ENCODE measurements at places on chromosomes 2 and 18.

- DNase-seq, result no peak
Observed at GRCh38 chr2:181047829-181048228, 67.4 kb downstream of the UBE2E3 start.

DNA sequence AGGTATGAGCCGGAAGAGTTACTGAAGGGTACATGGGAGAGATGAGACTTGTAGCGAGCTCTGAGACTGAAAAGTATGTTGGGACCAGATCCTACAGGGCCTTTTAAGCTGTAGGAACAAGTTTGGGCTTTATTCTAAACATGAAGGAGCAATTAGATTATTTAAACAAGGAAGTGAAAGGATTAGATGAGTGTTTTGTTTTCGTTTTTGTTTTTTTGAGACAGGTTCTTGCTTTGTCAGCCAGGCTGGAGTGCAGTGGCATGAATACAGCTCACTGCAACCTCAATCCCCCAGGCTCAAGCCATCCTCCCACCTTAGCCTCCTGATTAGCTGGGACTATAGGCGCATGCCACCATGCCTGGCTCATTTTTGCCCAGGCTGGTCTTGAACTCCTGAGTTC is 110.7 kb downstream of the C1D start:
- no peak for DNase-seq

GRCh38 chr2:37324786-37325624 is at the start of gene PRKD3:
PRKD3 (minus strand) TSS chr2:37324833; CDS start chr2:37316524, 8,309 bp downstream.
- peak; percentile 59 for DNase-seq

- peak; percentile 55 for DNase-seq
Observed at GRCh38 chr2:26706616-26707473, 14.3 kb downstream of the KCNK3 start.

GRCh38 chr18:79988071-79988450 is 302 bp downstream of the TXNL4A start:
- DNase-seq, result peak; percentile 52

- DNase-seq, result no peak
Observed at GRCh38 chr2:204670756-204671155, 125.5 kb downstream of the PARD3B start.

GRCh38 chr2:8573942-8574195 is 108.0 kb upstream of the ID2 start:
- no peak for DNase-seq

DNA sequence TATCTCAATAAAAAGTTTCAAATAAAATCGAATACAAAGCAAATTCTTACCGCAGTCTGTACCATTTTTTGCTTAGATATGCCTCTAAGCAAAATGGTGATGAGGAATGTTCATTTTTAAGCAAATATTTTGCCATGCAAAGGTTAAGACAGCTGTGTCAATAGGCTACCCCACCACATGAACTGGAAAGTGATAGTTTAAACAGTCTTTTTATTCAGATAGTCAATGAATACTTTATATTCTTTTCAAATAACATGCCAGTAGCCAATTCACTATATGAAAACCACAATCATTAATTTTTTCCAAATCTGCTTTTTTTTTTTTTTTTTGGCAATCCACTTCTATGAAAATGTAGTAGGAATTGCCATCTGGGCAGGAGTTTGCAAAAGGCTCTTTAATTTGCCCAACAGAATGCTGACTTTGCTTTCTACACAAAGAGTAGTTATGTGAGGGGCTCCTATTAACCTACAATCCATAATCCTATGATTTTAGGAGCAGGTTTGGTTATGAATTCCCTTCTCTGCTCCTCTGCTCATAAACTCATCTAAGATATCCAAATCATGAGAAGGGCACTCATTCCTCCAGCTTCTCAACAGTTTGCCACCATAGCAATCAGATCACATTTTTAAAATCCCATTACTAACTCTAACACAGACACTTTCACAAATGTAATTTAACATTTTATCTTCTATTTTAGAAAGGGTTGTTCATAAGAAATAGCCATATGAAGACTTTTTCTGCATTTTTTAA is 69.2 kb downstream of the SLC40A1 start:
- DNase-seq, result no peak

DNA sequence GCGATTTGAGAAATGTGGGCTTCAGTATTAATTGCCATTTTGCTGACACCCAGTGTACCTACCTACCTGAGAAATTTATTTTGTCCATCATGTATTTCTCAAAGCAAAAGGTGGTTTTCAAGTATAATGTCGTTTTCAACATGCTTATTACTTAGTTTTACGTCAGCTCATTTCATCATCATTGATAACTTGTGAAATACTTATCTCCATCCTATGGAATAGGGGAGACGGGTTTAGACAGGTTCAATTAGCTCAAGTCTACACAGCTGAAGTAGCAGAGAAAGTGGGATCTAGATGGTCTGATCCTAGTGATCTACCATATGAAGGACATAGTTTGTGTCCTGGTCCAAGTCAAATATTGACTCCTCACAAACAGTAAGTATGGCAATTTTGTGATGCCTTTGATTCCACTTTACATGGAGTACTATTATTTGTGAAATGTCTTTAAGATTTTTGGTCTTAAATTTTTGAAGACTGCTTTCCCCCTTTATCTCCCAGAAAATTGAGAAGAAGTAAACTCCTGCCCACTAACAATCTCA is 45.1 kb downstream of the VAPA start:
- no peak for DNase-seq

DNA sequence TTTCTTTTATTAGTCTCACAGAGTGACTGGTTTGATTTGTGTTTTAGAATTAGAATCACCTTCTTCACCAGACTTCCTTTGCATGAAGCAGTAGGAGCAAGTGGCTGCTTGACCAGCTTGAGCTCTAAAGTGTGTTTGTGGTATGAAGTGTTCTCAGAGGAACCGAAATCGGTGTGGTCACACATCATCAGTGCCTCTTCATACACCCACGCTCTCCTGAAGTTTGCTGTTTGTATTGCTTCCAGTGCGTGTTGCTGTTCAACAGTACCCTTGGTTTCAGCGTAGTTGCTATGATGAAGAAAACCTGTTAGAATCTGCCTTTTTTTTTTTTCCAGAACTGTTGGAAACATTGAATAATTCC is 77.9 kb downstream of the LIMS1 start:
- DNase-seq, result peak; percentile 33

- DNase-seq, result no peak
Observed at GRCh38 chr18:45015788-45016128, 335.1 kb downstream of the SETBP1 start.

GRCh38 chr18:3706279-3707097 is 256.5 kb downstream of the TGIF1 start:
- no peak for DNase-seq

DNA sequence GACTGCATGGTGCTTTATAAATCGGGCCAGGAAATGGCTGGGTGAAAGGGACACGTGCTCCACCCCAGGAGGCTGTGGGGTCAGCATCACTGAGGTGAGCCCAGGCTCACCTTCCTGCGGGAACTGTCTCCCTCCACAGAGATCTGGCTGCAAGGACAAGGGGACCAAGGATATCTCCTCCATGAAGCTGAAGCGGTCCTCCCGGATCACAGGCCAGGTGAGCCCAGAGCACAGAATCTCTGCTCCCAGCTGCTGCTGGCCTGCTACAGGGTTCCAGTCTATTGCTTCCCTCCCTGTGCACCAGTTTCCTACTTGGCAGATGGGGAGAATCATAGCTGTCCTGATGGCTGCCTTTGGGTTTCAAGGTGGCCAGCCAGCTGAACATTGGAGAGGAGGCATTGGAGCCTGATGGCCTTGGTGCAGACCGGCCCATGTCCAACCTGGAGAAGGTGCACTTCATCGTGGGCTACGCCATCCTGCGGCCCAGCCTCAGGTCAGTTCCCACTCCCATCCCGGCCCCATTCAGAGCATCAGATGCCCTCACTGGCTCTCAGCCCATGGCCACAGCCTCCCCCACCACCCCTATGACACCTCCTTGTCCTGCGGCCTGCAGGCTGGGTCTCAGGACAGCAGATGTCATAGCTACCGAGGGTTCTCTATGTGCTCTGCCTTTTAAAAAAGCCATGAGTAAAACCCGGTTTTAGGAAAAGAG is 33.7 kb upstream of the GPR17 start:
- DNase-seq, result no peak

DNA sequence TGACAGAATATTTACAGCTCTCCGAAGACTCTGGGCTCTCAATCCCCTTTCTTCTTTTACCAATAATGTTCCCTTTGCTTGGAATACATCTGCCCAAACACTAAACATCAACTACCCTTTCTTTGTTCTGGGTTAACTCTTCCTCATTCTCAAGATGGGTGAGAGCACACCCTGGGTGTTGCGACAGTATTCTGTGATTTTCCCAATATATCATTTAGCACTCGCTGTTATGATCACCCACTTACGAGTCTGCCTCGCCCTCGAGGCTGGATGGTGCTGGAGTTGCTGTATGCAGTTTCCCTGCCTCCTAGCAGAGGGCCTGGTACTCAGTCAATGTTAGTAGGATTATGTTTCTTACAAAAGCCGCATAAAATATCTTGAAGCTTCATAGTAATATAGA is 93.2 kb downstream of the SOCS6 start:
- DNase-seq, result no peak

- no peak for DNase-seq
Observed at GRCh38 chr2:25230198-25230947, 62.0 kb upstream of the POMC start.

GRCh38 chr18:26448714-26449159 is 99.6 kb downstream of the KCTD1 start:
- peak; percentile 9 for DNase-seq

DNA sequence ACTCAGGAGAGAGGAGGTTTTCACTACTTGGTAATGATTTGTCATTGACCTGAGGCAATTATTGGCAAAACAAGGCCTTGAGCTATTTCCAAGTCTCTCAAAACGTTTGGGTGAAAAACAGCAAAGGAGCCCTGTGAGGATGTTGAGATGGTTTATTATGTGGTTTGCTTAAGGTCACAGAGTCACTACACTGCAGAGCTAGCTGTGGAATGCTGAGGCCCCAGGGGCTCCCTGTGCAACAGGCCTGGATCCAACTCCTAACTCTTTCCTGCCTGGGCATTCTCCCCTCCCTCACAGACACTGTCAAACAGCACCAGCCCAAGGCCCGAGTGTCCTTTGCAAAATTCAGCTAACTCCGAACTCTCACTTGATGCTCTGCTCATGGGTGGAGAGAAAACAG is 754.6 kb upstream of the SOX11 start:
- no peak for DNase-seq

GRCh38 chr2:171524018-171524401 is 1.7 kb downstream of the CYBRD1 start:
- no peak for DNase-seq

DNA sequence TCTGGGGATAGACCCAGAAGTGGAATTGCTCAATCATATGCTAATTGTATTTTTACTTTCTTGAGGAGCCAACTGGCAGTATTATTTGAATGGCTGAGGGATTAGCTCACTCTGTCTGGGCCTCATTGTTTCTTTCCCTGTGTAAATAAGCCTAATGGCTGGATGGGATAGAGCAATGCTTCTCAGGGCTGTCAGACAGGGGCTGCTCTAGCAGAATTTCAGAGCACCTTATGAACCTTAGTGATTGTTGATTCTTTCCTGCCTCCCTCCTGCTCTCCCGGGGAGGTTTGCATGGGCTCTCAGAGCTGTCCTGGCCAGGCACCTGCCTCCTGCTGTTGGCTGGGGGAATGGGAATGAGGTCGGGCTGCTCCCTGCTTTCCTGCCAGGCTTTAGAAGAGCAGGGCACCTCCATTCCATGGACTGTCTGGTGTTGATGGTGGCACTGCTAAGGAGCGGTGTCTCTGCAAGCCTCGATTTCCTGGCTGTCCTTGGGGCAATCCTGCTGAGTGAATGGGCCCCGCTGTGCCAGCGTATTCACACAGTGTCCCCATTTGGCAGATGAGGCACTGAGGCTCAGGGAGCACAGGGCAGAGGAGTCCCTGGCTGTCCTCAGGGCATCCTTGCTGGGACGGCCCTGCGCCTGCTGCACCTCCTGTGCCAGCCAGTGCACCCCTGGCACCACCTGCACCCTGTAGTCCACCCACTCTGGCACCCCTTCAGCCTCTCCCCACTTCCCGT is 468.2 kb upstream of the HS6ST1 start:
- no peak for DNase-seq

GRCh38 chr2:239946864-239947728 is 78.0 kb downstream of the NDUFA10 start:
- DNase-seq, result no peak

- DNase-seq, result peak; percentile 59
Observed at GRCh38 chr2:219542931-219543595, 546 bp downstream of the CHPF start.

DNA sequence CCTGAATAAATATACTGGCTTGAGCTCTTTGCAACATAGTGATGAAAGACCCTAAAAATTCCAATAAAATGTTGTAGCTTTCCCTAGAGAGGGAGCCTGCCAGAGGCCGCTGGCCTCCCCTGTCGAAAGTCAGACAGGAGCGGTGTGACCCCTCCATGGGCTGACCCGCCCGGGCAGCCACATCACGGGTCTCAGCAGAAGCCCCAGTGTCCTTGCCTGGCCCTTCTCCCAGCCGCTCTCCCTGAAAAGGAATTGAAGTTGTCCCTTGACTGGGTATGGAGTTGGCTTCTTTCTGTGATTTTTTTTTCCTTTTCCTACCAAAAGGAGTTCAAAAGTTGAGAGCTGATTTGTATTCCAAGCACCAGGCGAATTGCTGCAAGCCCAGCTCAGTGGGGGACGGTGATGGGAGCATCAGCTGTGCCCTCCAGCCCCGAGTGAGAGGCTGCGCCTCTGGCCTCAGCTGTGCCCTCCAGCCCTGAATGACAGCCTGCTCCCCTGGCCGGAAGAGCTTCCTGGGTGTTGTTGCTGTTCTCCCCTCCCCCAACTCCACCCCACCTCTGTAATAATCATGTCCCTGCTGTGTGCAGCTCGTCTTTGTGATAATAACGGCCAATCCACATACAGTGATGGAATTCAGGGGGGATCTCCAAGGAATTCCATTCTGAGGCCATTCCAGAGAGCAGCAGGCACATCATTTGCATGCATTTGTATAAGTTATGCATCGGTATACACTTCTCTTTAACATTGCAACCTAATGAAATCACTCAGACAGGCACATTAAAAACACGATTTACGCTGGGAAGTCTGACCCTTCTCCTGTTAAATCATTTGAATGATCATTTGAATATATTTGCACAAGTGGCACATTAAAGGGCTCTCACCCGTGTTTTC is 501.0 kb downstream of the EIPR1 start:
- DNase-seq, result no peak

DNA sequence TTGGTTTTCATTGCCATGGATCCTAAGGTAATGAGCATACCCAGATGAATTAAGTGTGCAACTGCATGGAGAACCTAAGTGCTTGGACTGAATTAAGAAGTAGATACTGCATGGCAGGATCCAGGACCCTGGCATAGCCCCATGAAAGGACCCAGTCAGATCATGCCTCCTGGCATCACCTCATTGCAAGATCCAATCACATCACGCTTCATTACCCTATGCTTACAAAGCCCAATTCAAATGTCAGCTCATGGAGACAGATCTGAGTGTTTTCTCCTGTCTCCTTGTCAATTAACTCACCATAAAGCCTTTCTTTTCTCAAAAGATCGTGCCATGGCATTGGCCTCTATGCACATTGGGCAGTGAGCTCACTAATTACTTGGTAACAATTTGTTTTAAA is 519.8 kb upstream of the ZNF804A start:
- DNase-seq, result no peak
